Endothelial cell of umbilical vein (primary cell): ENCODE measurements at places on chromosomes 1 and 21. TPM values are rescaled to one million over a fixed set of nuclear protein-coding genes. Genes with fewer than 3 reads are reported as not detected.

Gene ACTN2
- 0.28 and 0.55 TPM in 2 replicates for total RNA-seq

Gene FMO5
- total RNA-seq, result 0.60 and 1.3 TPM in 2 replicates

Gene CHI3L2
- not detected in 2 replicates for total RNA-seq

Gene CRNN
- total RNA-seq, result not detected in 2 replicates

Gene INAVA
- 0.42 TPM in 2 replicates for total RNA-seq

Gene HES3
- not detected in 2 replicates for total RNA-seq
